ENCODE measurements at places on chromosomes 16 and 17.
A peak's percentile ranks its signal among the peaks of the same experiment; 100 is the strongest.

DNA sequence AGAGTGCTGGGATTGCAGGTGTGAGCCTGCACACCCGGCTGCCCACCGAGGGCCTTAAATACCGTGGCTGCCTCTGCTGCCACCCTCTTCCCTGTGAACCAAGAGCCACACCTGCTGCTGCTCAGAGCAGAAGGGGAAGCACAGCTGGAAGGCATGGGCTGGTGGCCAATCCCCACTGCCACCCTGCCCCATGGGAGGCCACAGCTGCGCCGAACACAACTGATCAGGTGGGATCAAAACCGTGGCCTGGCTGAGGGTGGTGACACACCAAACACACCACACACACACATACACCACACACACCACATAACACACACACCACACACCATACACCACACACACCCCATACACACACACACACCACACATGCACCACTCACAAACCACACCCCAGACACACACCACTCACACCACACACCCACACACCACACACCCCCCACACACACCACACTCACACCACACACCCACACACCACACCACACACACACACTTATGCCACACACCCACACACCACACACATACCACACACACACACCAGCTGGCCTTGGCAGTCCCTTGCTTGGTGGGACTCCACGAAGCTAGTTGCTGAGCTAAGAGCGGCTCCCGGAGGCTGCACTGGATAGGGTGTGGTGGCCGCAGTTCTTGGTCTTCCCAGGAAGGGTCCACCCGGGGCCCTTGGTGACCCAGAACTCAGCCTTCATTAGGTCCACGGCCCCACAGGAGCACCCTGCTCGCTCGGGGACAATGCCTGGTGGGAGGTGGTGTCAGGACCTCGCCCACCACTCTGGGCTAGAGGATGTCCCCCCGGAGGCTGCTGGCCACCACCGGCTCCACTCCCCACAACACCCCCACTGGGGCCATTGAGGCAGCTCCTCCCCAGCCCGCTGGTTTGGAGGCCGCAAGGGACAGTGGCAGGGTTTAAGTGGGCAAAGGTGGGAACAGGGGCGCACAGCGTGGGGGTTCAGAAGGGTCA lies 14.9 kb downstream of the CEP131 start:
- DNase-seq: no peak

- DNase-seq: no peak
Observed at GRCh38 chr17:74192950-74193781, 10.3 kb upstream of the RPL38 start.

DNA sequence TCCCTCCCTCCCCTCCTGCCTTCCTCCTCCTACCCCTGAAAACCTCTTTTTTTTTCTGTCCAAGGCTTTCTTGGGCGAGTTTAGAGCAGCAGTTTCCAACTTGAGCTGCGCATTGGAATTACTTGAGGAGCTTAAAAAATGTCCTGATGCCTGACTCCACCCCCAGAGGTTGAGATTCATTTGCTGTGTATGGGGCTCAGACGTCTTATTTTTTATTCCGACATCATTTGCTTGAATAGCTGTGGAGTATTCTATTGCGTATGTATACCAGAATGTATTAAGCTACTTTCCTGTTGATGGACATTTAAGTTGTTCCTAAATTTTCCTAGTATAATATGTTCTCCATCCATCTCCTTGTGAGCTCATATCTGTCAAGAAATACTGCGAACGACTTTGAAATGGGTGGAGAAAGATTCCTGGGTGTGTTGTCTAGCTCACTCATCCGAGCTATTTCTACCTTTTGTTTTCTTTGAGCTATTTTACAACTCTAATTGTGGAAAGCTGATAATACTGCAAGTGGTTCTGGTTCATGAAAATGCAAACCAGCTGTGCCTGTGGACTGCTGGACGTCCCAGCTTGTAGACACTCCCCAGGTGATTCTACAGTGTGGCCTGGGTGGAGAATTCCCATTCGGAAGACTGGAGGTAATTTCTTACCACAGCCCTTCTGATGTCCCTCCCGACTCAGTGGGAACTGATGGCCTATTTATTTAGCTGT lies 40.5 kb downstream of the CMIP start:
- DNase-seq: no peak

GRCh38 chr16:3084969-3085670 lies 14.0 kb downstream of the ZSCAN10 start:
- DNase-seq: no peak

DNA sequence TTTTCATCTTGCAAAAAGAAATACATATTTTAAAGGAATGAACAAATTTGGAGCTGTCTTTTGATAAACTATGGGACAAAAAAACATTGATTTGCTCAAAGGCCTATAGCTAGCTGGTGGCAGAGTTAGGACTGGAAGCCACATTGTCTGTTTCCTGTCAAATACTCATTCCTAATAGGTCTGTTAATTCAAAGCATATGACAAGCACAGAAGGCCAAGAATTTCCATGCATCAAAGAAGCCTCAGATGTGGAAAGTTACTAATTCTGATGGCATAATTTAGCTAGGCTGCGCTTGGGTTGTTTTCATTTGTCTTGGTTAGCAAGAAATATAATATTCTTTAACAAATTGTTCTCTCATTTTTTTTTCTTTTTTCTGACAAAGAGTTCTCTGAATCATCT lies 98.0 kb downstream of the CDK5R1 start:
- no peak for DNase-seq

DNA sequence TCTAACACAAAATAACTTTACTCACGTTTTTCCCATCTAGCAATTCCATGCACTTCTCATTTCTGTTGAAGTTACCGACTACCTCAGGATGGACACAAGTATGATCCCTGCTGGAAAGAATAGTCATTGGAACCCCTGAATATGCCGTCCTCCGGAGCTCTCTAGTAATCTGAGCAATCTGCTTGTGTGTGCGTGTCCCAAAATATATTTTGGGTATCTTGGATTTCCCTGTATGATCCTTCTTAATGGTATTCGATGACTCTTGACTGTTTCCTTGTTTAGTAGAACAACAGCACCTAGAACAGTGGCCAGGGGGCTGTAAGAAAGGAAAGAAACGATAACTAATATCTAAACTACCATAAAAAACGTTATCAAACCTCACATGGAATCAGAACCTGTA lies 54.9 kb downstream of the BRIP1 start:
- no peak for DNase-seq

GRCh38 chr16:31382485-31383161 lies 10.5 kb upstream of the ITGAD start:
- peak; percentile 80 for DNase-seq

DNA sequence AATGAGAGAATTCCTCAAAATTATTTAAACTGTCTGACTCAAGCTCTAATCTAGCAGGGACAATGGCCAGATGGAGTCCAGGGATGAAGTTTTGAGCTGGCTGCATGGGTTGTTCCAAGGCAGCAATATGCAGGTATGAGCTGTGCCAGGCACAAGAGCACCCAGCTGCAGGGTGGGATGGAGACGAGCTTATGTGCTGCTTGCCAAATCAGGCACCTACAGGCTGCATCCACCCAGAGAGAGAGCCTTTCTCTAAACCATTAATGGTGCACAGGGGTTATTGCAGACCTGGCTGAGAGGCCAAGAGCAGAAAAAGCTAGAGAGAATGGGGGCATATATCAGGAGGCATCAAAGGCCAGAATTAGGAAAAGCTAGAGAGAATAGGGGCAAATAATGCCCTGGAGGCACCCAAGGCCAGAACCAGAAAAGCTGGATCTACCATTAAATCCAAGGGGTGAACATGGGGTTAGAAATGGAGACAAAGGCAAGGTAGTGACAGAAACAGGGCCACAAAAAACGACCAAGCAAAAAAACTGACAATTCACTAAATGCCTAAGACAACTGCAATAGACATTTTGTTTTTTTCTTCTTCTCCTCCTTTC lies 11.0 kb downstream of the KRT33A start:
- DNase-seq: no peak

DNA sequence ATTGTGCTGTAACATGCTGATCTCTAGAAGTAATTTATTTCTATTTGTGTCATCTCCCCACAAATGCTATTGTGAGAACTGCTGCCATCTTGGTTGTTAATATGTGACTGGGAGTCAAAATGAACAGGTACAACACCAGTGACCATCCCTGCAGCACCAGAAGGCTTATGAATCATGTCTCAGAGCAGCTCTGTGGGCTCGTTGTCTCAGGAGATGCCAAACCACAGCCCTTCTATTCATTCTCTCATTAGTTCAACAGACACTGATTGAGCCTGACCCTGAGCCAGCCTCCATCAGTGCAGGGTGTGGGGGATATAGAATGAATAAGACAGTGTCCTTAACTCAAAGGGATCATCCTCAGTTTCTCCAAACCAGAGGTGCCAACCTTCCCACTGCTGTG lies 92.5 kb downstream of the UTP18 start:
- no peak for DNase-seq

- no peak for DNase-seq
Observed at GRCh38 chr16:70453892-70454221, 538 bp upstream of the FCSK start.

- DNase-seq: no peak
Observed at GRCh38 chr17:82397449-82398335, 20.5 kb upstream of the HEXD start.

DNA sequence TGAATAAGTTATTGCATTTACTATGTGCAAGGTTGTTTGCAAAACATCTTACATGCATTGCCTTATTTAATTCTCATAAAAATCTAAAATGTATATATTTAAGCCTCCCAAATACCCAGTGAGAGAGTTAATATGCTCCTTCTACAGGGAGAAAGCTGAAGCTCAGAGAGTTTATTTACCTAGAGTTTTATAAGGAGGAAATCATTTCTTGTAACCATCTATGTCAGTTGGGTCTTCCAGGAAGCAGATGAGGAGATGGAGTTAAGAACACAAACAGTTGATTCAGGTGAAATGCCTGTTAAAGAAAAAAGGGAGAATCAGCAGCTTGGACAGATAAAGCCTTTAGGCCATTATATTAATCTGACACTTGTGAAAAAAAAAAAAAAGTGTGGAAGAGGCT lies 62.6 kb upstream of the DHX40 start:
- no peak for DNase-seq

- no peak for DNase-seq
Observed at GRCh38 chr17:17493986-17494466, 2.2 kb downstream of the RASD1 start.

DNA sequence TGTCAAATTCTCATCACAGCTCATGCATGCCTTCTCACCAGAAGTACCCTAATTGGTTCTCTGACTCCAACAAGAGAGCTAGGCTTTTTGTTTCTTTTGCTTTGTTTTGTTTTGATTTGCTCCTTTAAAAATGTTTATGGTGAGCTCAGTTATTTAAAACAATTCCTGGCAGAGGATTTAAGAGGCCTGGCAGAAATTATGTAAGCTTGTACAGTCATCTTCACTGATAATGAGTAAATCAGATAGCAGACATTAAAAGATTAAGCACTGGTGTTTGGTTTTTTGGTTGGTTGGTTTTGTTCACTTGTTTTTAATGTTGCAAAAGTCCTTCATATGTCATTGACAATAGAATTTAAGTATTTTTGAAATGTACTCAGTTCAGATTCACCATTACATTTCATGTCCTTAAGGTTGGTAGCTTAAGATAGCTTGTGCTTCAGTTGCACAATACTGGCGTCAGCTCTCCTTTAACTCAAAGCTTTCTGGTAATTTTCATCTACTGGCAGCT lies 378.9 kb downstream of the CDH13 start:
- no peak for DNase-seq

DNA sequence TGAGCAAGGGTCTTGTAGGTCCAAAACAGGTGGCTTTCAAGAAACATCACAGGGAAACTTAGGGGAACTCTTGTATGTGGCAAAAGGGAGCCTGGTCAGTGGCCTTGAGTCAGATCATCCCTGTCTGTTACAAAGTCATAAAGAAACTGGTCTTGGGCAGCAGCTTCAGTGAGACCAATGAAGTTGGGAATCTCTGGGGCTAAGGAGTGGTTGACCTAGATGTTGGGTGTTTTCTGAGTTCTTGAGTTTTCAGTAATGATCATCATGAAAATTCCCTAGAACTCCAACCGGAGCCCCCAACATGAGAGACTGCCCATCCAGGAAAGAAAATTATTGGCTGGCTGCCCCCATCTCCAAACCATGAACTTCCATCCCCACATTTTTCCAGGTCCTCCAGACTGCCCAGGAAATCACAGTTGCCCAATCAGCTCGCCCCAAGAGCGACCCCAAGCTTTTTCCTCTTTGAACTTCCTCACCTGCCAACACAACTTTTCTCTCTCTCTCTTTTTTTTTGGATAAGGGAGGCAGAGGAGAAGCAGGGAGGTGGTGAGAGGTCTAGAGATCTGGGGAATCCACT lies 3.9 kb downstream of the CCR7 start:
- no peak for DNase-seq

DNA sequence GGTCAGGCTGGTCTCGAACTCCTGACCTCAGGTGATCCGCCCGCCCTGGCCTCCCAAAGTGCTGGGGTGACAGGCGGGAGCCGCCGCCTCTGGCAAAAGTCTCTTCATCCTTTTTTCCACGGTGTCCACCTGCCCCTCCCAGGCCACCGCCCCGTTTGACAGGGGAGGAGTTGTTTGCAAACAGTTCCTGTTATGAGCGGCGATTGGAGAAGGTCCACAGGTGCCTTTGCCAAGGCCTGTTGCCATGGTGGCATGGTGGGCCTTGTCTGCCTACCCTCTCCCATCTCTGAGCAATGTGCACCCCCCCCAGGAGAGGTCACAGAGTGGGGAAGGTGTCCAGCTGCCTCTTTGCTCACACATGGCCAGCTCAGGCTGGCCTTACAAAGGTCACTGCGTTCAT lies 16.0 kb upstream of the RAP1GAP2 start:
- DNase-seq: no peak

DNA sequence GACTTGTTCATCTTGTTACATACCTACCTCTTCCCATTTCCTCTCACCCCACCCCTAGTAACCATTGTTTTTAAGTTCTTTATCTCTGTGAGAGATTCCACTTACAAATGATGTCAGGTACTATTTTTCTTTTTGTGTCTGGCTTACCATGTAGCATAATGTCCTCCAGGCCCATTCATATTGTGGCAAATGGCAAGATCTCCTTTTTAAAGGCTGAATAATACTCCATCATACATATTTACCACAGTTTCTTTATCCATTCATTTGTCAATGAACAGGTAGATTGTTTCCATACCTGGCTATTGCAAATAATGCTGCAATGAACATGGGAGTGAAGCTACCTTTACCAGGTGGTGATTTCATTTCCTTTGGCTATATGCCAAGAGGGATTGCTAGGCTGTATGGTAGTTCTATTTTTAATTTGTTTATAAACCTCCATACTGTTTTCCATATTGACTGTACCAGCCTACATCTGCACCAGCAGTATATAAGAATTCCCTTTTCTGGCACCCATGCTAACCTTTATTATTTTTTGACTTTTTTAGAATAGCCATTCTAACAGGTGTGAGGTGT lies 53.9 kb downstream of the NSRP1 start:
- DNase-seq: no peak
